ENCODE measurements at places on chromosomes 6 and 20.
A peak's percentile ranks its signal among the peaks of the same experiment; 100 is the strongest.

DNA sequence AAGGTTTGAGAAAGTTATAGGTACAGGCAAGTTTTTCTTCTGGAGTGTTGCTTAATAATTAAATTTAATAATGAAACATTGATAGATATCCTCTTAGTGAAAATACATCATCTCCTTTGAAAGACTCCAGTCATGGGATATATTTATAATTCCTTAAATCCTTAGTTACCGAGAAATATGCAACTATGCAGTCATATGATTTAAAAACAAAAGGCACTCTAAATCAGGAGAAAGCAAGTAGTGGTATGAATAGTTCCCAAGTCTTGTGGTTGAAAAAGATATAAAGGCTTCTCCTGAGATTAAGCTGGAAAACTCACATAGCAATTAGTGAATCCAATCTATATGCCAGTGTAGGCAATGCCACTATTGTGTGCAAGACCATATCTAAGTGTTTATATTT is 475.4 kb downstream of the EYS start:
- DNase-seq = no peak

DNA sequence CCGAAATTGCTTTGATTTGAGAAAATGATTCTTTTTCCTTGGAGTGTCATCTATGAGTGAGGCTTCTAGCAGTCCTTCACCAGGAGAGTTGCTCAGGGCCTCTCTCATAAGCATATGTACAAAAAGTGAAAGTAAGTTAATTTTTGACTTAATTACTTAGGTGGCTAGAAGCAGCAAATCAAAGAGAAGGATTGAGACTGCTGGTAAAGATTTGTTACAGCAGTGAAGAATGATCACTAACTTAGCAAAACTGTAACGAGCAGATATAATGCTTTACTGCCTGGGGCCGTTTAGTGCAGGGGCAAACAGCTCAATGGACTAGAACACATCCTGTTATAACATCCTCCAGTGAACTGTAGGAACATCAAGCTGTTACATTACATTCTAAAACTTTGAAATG is 167.8 kb upstream of the RIPOR2 start:
- no peak for DNase-seq

DNA sequence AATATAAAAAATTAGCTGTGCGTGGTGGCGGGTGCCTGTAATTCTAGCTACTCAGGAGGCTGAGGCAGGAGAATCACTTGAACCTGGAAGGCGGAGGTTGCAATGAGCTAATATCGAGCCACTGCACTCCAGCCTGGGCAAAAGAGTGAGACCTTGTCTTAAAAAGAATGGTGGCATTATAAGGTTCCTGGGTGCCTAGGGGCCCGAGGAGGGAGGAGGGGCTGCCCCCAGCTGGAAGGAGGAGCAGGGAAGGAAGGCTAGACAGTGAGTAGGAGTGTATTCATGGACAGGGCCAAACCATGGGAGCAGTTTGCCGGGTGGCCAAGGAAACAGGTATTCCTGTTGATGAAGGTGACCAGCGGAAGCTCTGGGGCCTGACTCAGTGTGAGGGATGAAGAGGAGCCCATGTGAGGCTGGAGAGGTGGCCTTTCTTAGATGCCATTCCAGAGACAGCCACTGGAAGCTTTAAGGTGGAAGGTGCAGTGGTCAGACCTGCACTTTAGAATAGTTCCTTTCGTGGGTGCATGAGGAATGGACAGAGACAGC is 24.2 kb downstream of the MANBAL start:
- no peak for DNase-seq

DNA sequence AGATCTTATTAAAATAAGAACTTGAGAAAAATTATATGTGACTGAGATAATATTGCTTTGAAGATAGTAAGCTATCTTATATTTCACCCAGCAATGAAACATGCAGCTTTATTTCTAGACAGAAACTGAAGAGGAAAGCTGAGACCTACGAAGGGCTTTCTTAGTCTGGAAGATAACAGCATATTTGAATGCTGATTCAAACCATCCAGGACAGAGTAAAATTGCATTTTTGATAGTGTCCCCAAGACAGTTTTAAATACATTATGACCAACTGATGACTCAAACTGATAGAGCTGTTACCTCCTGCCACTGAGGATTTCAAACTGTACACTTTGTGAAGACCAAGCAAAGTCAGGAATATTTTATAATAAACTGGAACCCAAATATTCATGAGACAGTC is 409.6 kb downstream of the GRIK2 start:
- DNase-seq = peak; percentile 39

DNA sequence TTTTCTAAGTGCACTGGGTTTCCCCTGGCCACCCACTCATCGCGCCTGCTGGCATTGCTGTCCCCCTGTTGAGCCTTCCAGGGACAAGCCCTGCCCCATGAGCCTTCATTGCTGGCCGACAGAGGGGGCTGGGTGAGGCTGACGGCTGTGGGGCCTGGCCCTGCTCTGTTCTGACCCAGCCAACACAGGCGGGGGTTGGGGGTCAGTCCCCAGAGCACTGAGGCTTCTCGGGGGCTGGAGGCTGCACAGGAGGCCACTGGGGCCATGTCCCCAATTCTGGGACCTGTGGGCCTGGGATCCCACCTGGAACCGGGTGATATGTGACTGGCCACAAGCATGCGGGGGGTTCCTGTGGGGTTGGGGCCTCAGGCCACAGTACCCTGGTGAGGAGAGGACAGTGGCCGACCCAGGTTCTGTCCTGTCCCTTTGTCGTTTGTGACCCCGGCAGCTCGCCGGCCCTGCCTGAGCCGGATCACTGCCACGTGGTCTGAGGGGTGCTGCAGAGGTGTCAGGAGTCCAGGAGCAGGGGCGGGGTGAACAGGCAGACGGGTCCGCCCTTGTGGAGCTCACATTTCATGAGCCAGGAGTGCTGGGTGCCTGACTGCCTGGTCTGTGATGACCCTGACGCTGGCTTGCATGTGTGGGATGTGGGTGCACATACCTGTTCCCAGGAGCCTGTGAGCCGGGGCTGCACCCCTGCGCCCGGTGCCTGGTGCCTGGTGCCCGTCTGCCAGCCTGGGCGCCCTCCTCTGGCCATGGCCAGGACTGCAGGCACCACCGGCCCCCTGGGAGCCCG is 2.1 kb upstream of the COL20A1 start:
- DNase-seq = peak; percentile 31

GRCh38 chr20:62688855-62689460 is 19.7 kb upstream of the NTSR1 start:
- DNase-seq = peak; percentile 34

- peak; percentile 50 for DNase-seq
Measured at GRCh38 chr20:22430154-22430745, 154.1 kb downstream of the FOXA2 start.

- DNase-seq = no peak
Measured at GRCh38 chr6:105562027-105562426, 159.1 kb upstream of the PREP start.

- no peak for DNase-seq
Measured at GRCh38 chr20:46349742-46350056, 41.4 kb upstream of the CDH22 start.

DNA sequence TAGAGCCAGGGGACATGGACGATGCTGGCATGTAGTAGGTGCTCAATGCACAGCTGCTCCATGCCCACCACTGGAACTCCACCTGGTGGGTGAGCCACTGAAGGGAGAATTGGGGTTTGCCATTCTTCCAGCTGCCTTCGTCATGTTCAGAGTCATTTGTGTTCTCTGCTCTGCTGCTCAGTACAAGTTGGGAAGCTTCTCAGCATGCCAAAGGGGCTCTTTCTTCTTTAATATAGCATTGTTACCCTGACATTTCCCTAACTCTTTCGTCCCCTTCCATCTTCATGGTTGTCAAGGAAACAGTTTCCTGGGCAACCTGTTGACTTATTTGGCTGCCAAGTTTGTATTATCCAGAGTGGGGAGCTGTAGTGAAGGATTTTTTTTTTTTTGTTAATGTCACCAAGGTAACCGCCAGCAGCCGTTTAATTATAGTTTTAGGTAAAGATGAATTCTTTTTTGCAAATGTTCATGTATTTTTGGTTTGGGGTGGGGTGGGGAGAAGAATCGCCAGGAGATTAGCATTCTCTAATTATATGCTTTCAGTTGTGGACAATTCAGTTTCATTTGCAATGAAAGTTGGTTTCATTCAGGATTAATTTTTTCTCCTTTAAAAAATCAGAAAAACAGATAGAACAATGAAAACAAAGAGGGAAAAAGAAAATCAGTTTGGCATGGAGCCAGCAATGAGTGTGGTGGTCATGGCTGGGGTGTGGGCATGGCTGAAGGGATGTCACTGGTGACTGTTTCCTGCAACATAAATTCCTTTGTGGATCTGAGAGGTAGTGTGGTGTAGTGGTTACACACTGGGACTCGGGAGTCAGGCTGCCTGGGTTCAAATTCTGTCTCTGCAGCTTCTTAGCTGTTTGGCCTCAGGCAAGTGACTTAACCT is 73.0 kb upstream of the KCNG1 start:
- no peak for DNase-seq

DNA sequence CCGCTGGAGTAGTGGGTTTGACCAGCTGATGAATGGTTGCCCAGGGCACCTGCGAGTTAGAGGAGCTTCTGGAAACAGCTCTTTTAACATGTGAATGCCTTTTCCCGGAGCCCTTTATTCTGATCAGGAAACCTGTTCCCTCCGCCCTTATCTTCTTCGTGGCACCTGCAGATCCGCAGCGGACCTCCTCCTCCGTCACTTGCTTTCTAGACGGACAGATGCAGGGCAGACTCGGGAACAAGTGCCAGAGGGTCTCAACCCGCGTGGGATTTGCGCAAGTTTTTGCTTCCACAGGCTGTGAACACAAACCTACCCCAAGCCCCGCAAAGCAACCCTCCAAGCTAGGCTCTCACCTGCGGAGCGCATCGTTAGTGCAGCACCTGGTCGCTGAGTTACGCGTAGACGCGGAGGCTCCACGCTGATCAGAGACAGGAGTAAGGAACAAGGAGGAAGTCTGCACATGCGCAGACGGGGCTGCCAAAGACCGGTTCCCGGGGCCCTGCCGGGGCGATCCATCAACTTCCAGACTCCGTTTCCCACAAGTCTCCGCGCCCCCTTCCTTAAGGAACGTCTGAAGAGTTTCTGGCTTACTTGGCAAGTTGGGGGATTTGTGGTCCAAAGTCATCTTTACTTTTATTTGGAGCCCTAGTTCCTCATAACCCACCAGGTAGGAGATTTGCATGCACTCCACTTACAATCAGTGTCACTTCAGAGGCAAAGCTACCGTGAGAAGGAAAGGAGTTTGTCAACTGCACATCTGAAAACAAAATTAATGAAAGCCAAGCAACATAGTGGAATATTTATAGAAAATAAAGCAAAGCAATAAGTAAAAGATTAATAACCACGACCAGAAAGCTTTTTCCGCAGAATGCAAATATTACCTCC is 52.7 kb upstream of the ELMO2 start:
- DNase-seq = no peak

DNA sequence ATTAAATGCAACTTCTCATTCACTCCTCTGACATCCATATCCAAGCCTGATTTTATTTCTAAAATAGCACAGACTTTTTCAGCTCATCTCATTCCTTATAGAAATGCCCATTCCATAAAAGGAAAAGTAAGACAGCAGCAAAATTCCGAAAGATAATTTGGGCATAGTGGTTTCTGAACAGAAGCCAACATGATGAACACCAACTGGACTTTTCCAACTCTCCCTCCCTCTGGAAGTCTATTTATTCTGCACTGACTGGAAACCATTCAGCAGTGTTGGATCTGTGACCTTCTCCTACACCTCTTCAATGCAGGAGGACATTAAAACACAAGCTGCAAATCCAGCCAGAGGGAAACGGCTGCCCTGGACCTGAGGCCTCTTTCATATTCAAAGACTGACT is 306.2 kb upstream of the NT5E start:
- no peak for DNase-seq

DNA sequence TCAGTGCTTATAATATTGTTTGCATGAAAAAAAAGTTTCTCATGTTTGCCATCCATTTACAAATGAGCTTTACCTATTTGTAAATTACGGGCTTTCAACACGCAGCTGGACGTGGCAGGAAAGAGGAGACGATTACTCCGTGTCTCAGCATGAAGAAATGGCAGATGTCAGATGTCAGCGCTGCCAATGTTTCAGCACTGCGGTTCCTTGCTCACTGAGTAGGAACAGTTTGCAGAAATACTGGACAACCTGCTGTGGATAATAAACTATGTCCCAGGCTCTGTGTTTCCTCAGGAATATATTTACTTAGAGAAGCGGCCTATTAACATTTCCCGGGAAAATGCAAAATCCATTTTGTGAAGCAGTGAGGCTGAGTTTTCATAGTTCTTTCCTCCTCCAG is 22.7 kb downstream of the RAMACL start:
- no peak for DNase-seq

DNA sequence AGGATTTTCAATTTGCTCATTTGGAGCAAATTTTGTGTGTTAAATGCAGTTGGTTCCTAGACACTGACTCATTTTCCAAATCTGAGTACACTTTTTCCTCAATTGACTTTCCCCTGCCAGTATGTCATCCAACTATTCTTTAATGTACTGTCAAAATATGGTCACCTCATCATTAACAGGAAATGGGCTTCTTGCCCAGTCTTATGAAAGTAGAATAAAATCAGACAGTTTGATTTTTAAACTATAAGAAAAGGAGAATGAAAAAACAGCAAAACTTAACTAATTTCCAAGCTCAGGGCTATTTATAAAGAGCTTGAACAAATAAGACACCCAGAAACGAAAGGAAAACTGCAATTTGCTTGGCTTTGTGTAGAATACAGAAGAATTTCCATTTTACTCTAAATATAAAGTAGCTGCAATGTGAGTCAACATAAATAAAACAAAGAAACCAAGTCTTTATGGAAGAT is 43.7 kb upstream of the RAB23 start:
- peak; percentile 39 for DNase-seq

DNA sequence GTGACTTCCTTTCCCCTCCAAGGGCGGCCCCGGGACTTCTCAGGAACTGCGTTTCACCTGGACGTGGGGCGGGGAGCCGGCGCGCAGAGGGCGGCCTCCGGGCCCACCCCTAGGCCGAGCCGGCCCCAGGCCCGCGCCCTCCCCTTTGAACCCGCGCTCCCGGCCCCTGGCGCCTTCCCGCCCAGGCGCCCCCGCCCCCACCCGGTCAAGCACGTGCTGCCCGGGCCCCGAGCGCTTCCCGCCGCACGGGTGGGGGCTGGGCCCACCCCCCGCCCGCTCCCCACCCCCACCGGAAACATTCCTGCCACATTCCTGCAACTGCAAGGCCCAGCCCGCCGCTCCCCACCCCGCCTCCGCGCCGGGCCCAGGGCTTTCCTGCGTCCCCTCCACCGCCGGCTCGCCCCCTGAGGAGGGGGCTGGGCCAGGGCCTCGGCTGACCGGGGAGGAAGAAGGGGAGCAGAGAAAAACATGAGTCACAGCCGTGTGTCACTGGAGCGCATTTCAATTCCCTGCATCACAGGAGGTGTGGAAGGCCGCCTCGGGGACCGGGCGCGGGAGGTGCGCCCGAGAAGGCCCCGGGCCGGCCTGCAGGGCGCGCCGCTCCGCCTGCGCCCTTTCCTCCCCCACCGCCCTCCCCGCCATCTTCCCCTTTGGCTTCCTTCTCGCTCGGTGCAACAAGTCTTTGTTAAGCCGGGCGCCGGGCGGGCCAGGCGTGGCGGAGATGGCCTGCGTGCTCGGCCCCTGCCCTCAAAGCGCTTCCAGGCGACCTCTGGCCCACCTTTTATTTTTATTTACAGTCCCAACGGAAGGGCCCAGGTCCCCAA is 1.2 kb upstream of the HMGA1 start:
- DNase-seq = peak; percentile 93

DNA sequence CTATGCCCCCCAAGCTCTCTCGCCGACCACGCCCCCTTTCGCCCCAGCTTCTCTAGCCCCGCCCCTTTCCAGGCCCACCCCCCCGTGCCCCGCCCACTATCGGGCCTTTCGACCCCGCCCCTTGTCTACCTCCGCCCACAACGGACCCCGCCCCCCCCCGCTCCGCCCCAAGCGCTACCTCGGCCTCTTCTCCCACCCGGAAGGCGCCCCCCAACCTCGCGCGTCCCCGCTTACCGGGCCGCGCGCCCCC is 200 bp downstream of the ZBTB22 start:
- DNase-seq = no peak

- no peak for DNase-seq
Measured at GRCh38 chr6:149830731-149831307, 33.3 kb downstream of the LRP11 start.

All from HT1080 (cell line).